ENCODE measurements at places on chromosomes 6 and 20.

GRCh38 chr20:50133474-50134217 is 19.9 kb downstream of the PEDS1 start:
- no peak for DNase-seq

- DNase-seq, result no peak
Measured at GRCh38 chr20:44891826-44892225, 6.3 kb downstream of the YWHAB start.

DNA sequence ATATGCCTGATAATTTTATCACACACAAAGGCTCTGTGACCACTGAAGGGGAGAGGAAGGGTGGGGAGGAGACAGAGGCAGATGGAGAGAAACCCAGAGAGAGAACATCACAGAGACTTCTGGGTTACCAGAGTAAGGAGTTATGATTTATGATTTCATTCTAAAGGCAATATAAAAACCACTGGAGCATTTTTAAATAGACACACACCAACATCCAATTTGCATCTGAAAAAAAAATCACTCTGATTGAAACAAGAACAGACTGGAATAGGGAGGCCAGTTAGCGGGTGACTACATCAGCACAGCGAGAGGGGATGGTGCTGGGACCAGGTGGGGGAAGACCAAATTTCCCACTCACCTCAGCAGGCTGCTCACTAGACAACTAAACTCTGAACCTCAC is 104.8 kb downstream of the AGPAT4 start:
- peak; percentile 37 for DNase-seq

DNA sequence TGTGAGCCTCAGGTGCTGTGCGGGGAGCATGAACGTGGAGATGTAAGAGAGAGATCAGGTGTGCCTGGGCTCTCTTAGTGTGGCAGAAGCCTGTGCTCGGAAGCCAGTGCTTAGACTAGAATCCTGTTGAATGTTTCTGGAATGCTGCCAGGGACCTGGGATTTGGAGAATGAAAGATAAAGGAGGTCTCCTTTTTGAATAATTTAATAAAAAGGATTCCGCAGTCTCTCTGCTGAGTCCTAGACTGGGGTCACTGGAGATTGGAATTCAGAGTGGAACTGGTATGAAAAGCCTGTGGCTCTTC is 18.8 kb upstream of the EFCAB8 start:
- no peak for DNase-seq

DNA sequence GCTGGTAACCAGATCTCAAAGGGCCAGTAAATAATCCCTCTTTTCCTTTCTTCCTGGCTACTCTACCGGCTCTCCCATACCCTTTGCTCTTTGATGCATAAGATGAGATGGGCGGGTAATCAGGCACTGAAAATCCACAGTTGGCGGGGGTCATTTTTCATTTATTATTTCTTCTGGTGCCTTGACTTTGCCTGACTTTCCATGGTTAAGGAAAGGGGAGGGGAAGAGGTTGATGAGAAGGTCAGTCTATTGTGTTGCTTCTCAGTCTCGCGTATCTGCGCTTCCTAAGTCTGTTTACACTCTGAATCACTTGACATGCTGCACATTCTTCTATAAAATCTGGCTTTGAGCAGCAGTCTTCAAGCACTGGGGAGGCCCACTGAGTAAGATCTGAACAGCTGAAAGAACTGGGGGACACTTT is 121.1 kb upstream of the HDGFL1 start:
- DNase-seq, result peak; percentile 67

Data from fibroblast of upper back skin (primary cell).